ENCODE measurements at places on chromosomes 5 and 9.

- no peak for DNase-seq
Measured at GRCh38 chr9:120768886-120769285, 24.3 kb downstream of the FBXW2 start.

GRCh38 chr5:33371660-33372059, 69.1 kb upstream of the TARS1 start:
- DNase-seq = no peak

DNA sequence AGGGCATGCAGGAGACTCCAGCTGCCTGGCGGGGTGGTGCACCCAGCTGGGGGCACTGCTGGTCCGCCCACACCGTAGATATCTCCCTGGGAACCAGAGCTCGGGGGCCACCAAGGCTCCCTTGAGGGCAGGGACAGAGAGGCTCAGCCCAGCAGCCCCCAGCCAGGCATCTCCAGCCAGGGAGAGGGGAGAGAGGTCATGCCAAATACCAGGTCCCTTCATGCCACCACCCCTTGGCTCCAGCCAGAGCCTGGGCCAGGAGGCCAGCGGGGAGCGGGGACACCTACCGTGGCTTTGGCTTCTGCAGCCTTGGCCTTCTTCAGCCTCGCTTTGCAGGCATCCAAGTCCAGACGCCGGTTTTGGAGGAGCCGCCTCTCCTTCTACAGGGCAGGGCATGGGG, 14.0 kb downstream of the SH3GLB2 start:
- no peak for DNase-seq

DNA sequence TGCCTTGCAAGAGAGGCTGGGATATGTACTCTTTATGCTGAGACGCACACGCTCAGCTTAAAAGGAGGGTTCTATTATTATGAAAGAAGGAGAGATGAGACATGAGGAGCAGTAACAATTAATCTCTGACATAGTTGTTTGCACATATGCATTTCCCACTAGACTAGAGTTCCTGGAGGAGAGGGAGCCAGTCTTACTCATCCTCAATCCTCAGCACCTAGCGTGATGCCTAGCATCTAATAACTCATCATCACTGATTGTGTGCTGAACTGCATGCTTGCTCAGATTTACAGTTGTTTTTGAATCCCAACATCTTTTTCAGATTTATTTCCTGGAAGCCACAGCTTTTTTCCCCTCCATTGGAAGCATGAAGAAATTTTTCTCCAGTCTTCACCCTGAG, 35.5 kb downstream of the GCNT4 start:
- no peak for DNase-seq

GRCh38 chr9:17398350-17398749, 180.5 kb upstream of the SH3GL2 start:
- no peak for DNase-seq

DNA sequence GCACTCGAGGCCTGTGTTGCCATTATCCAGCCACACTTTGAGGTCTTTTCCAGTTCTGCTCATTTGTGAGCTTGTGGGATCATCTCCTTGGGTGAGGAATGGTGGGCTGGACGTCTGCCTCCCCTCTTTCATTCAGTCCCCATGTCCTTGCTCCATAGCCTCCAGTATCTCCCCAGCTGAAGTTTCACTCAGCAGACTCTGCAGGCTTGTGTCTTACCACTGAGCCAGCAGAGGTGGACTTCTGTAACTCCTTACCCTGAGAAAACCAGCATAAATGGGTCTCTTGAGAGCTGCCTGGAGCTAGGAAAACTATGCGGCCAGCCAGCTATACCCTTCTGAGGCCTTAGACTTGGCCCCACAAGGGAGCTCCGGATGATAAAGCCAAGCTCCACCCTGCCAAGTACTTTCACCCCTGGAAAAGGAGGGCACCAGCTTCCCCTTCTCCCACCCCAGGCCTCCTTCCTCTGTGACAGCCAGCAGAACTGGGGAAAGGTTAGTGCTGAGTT, 12.2 kb downstream of the IRF1 start:
- DNase-seq = no peak

GRCh38 chr9:19965336-19965735, 176.5 kb upstream of the SLC24A2 start:
- DNase-seq = no peak

DNA sequence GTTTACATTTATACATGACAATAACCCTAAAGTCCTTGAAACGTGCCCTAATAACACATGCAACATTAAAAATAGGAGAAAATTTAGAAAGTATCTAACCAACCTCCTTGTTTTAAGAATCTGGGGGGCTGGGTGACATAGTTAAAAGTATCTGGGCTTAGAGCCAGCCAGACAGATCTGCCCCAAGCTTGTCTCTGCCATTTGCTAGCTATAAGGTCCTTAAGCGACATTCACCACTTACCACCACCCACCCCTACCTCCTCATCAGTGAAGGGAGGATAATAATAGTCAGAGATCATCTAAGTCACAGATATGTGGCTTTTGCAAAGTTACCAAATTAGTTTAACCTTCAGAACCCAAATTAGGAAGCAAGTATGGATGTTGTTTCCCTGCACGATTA, 33.8 kb upstream of the CAST start:
- no peak for DNase-seq

- DNase-seq = no peak
Measured at GRCh38 chr9:35844628-35845270, 15.7 kb downstream of the TMEM8B start.

DNA sequence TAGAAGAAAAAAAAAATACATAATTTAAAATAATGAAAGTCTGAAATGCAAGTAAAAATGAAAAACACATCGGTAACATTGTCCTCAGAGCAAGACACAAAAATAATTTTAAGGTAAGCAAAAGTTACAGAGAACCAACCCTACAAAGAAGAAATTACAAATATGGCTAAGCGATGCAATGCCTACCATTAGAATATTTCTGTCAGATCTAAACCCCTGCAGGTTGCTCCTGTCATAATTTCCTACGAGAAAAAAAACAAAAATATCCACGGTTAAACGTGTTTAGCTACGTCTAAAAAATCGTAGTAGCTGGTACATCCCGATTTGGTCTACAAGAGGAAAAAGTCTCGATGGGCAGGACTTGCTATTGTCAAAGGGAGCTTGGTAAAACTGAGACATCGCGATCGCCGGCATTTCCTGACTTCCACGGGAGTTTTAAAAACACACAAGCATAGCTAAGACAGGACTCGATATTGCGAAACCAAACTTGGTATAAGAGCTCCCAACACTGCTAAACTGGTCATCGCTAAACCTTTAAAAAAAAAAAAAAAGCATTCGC, 1.1 kb upstream of the ANXA2R start:
- no peak for DNase-seq

DNA sequence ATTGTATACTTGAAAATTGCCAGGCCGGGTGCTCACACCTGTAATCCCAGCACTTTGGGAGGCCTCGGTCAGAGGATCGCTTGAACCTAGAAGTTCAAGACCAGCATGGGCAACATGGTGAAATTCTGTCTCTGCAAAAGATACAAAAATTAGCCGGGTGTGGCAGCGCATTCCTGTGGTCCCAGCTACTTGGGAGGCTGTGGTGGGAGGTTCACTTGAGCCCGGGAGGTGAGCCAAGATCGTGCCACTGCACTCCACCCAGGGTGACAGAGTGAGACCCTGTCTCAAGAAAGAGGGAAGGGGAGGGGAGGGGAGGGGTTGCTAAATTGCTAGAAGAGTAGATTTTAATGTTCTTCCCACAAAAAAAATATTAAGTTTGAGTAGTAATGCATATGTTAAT, 53.2 kb downstream of the FNBP1 start:
- DNase-seq = no peak

- DNase-seq = no peak
Measured at GRCh38 chr9:121169094-121169601, 32.5 kb downstream of the RAB14 start.

DNA sequence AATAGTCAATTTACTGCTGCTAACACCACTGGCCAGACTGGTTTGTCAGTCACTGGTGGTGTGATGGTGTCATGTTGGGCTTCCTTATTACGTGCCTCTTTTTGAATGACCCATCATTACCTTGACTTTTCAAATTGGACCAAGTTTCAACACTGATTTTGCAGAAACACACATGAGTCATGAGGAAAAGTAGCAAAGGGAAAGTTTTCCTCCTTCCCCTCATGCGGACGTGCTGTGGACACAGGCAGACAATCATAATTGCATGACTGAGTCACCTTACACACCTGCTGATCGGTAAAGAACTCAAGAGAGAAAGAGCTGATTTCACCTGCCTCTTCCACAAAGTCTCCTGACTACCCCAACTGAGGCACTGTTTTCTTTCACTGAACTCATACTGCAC, 324.5 kb downstream of the ARRDC3 start:
- DNase-seq = no peak

DNA sequence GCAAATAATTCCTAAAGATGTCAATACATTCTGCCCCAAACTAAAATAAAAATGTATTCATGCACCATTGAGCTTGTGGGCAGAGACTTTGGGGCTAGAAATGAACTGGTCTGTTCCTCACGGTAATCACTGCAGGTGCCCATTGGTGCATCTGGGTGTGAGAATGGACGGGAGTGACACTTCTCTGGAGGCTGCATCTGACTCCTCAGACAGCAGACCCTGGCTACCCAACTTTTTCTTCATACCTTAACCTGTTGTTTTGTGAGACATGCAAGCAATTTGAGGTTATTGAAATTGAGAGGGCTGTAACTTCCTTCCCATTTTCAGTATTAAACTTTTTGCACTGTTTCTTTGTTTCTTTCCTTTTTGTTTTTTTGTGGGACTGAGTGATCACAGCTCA, 333.4 kb downstream of the ICE1 start:
- DNase-seq = no peak

DNA sequence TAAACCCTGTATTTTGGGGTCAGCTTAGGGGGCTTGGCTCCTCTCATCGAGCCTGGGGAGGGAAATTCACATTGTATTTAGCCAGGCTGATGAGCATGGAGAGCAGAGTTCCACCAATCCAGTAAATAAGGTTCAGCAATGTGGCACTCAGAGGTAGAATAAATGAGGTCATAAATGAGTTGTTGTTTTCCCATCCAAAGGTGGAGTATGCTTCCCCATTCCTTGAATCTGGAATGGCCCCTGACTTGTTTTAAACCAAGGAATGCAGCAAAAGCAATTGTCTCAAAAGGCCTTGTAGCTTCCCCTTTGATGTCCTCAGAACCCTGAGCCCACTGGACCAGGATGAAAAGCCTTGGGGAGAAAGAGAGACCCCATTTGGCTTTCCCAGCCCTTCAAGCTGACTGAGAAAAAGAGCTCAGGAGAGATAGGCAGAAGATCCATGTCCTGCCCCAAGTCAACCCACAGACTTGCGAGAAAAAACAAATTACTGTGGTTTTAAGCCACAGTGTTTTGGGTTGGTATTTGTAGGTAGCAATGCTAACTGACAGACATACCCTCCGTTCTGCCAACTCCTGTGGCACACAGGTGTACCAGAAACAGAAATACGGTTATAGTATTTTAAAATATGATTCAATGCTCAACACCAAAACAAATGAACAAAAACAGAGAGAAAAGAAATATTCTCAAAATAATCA, 566.0 kb upstream of the DMAC1 start:
- no peak for DNase-seq

GRCh38 chr5:178992291-178992895, 2.7 kb downstream of the GRM6 start:
- no peak for DNase-seq

- DNase-seq = no peak
Measured at GRCh38 chr9:20314981-20315380, 307.3 kb downstream of the MLLT3 start.

DNA sequence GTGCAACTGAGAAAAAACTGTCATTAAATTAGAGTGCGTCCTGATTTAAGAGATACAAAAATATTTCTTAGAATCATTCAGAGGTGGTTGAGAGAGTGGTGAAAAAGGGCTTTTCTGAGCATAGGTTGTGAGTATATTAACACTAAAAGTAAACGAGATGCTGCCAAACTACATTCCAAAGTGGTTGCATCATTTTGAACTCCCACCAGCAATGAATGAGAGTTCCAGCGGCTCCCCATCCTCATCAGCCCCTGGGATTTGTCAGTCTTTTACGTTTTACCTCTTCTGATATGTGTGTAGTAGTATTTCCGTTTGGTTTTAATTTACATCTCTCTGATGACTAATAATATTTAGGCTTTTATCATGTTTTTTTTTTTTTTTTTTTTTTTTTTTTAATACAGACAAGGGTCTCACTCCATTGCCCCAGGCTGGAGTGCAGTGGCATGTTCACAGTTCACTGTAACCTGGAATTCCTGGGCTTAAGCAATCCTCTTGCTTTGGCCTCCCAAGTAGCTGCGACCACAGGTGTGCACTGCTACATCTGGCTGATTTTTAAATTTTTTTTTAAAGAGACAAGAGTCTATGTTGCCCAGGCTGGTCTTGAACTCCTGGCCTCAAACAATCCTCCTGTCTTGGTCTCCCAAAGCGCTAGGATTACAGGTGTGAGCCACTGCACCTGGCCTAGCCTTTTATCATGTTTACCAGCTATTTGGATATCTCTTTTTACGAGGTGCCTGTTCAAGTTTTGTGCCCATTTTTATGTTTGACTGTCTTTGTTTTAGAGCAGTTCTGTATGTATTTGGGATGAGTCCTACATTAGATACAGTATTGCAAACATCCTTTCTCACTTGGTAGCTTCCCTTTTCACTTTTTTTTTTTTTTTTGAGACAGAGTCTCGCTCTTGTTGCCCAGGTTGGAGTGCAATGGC, 17.0 kb downstream of the PRRT1B start:
- no peak for DNase-seq

GRCh38 chr5:73152411-73153388, 20.3 kb upstream of the TMEM174 start:
- DNase-seq = no peak

DNA sequence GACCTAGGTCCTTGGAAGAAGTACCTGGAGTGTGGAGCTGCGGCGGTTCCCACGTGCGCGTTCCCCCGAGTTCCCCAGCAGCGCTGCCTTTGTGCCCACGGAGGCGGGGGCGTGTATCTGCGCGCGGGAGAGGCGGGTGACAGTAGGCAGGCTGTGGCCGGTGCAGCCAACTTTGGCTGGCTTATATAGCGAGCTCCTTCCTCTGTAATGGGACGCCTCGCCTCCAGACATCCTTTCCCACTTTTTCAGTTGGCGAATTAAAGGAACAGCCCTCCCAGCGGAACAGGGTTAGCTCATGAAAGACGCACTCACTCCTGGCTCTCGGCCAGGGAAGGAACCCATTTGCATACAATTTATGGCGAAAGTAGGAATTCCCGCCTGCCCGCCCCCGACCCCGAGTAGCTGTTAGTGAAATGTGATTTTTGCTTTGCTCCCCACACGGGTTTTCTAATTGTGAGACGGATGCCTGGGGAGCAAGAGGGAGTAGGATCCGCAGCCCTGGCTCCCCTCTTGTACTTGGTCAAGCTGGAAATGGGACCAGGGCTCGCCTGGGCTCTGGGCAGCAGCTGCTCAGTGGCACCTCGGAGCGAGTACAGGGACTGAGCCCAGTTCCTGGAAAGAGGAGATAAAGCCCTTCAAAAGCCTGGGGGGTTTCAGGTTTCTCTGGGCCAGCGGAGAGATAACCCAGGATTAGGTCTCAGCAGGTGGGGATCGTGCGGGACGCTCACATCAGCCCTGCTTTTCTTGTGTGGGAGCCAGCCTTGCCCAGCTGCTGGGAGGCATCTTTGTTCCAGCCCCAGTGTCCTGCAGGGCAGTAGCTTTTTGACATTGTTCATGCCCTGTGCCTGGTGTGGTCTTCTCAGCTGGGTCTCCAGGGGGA, at the start of gene TNC:
Gene TNC, minus strand, starts transcription at position 159 of the 880 bp plus-strand sequence. CDS start 27,139 bp downstream, outside the sequence.
- no peak for DNase-seq

All from stimulated activated CD4-positive, alpha-beta T cell treated with anti-CD3 and anti-CD28 coated beads, Interleukin-15, amount 100 ng/mL, for 1 hour (primary cell).